Astrocyte (in vitro differentiated cells and primary cell): ENCODE measurements at places on chromosomes 5 and 9.

- peak; percentile 70 for DNase-seq
Observed at GRCh38 chr9:130215341-130216119, 43.3 kb downstream of the NCS1 start.

DNA sequence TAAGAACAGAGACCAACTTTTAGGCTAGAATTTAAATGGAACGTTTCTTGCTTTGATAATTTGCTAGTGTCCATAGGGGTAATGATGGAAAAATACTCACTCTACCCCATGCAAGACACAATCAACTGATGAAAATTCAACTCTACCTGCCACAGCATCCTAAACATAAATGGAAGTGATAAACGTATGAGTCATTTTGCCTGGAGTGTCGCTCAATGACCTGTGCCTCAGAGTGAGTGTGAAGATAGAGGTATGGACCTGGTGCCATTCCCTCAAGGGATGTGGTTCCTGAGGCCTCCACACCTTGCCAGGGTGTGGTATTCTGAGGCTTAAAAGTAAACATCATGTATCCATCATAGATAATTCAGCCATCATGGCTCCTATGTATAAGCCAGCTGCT is 14.0 kb downstream of the ARL14EPL start:
- DNase-seq, result no peak

DNA sequence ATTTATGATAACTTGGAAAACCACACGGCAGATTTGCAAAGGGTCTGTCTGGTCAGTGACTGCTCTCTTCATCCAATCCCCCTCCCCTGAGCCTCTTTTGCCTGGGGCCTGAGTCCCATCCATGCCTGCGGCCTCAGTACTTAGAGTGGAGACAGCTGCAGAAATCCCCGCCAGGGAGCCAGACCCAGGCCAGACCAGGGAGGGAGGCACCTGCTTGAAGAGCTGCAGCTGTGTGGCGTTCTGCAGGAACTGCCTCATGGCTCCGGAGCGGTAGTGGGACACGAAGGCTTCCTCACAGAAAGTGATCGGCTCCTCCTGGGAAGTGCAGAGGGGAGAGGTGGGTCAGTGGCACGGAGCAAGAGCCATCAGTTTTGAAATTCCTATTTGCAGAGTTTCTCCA is 101.6 kb downstream of the CRB2 start:
- no peak for DNase-seq

DNA sequence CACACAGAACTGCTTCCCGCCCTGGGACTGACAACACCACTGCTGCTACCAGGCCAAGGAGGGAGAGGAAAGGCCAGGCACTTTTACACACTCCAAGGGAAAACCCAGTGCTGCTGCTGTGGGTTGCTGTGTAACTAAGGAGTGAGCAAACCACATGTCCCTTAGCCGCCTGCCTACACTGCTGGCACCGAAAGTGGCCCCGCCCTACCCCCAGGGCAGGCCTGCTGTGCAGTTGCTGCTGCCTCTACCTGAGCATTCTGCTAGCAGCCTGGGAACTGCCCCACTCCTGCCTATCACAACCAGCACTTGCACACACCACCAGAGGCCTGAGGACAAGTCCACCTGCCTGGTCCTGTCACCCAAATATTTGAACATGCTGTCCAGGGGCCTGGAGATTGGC is 740.9 kb downstream of the DTWD2 start:
- DNase-seq, result no peak

DNA sequence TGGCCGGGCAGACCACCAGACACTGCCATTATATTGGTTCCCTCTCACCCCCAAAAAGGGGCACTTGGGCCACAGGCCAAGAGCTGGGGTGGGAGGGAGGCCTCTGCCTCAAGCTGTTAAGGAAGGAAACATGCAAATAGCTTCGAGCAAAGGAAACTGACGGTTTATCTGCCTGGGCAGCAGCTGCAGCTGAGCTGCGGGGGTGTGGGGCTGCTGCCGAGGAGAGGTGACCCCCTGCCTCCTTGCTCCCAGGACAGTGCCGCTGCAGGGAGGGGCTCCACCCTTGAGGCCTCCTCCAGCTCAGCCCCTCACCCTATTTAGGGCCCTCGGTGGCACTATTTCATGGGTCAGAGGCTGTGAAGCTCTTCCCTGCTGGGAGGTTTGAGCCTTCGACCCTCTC is 789 bp downstream of the DOK3 start:
- no peak for DNase-seq

GRCh38 chr9:121394292-121394691 is 24.2 kb upstream of the STOM start:
- DNase-seq, result no peak

- no peak for DNase-seq
Observed at GRCh38 chr9:116605904-116606341, 81.2 kb upstream of the TRIM32 start.
